Naive thymus-derived CD8-positive, alpha-beta T cell (primary cell): ENCODE measurements at places on chromosomes 4 and X. TPM values are rescaled to one million over a fixed set of nuclear protein-coding genes. Genes with fewer than 3 reads are reported as not detected.

DNA sequence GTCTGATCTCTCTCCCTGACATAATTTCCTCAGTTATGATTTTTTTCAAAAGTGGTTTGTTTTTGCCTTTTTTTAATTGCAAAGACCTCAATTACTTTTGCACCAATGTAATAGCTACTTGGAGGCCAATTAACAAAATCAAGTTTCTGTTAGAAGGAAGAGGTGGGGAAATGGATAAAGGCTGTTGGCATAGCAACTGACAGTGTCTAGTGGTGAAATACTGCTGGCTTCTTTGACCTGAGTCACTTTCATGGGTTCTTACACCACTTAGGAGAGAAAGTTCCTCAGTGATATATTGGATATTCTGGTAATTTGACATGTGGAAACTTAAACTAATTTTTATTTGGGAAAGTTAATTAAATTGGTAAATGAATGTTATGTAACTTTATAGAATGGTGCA is 26.5 kb upstream of the ATP8A1 start:
- DNase-seq: no peak

PDGFRA gene
- total RNA-seq: not detected

DNA sequence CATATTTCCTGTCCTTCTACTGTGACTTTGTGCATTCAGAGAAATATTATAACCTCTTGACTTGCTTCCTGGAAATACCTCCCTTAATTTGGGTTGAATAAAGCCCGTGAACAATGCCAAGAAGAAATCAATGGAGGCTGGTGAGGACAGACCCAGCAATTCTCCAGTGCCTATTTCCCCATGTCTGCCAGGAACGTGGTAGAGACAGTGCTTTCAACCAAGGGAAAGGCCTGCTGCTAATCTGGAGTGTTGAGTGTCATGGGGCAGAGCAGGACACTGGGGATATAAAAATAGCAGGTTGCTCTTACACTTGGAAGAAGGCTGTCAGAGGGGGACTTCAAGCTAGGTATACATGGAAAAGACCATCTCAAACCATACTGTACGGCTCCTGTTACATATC is 19.9 kb downstream of the TSC22D3 start:
- DNase-seq: no peak

DNA sequence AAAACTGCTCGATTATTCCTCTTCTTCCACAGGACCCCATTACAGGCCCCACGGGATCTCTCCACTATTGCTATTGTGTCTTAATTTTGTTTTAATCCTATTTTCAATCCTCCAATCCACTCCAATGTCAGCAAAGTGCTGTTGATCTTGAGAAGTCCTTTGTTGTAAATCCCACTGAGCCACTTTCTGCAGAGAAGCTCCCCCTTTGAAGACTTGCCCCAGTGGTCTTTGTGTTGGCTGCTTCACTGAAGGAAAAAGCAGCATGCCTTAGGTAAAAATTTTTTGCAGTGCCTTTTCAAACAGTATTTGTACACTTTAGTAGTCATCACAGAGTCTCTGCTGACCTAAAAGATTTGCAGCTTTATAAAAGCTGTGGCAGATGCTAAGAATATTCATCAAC is 252.0 kb upstream of the SLC7A11 start:
- DNase-seq: no peak

CSAG3 gene
- not detected for total RNA-seq

DNA sequence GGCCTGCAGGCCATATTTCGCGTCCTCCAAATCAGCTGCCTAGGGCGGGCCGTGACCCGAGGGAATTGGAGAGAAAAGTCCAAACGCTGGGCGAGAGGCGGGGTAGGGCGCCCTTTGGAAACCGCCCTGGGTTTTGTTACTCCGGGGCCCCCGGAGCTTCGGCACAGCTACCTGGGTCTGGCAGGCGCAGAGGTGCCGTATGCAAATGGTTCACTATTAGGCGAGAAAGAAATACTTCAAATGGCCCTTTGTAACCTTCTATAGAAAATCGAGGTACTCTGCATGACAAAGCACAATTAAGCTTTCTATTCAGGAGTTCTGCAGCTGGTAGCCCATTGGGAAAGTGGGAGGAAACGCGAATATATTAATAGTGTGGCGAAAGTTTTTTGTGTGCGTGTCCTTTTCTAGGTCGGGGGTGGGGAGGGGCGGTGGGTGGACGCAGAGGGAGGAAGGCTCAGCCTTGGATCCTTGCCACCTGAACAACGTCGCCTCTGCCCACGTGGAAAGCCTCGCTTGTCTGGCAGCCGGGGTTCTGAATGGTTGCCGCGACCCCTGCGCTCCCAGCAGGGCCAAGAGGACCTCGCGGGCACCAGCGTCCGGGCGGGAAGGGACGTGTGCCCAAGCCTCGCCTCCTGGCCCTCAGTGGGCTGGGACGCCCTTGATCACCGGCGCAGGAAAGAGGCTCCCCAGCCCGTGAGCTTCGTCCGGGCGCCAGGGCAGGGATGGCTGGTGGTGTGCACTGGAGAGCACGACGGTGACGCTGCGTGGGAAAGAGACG is 9.5 kb downstream of the GSX2 start:
- DNase-seq: no peak

GRCh38 chr4:10047967-10048366 is 26.7 kb upstream of the SLC2A9 start:
- DNase-seq: no peak

DNA sequence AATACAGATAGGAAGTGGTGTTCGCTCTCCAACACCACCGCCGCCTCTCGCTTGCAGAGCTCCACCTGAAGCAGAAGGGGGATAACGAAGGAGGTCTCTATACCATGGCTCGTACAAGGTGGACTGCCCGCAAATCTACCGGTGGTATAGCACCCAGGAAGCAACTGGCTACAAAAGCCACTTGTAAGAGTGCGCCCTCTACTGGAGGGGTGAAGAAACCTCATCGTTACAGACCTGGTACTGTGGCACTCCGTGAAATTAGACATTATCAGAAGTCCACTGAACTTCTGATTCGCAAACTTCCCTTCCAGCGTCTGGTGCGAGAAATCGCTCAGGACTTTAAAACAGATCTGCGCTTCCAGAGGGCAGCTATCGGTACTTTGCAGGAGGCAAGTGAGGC is 5.2 kb upstream of the BMP15 start:
- no peak for DNase-seq

TGIF2LX gene
- not detected for total RNA-seq

- no peak for DNase-seq
These were observed 52.1 kb downstream of the NDST3 start for GRCh38 chr4:118086344-118086743.

GRCh38 chr4:78971326-78971725 is 32.1 kb upstream of the PAQR3 start:
- DNase-seq: no peak

DNA sequence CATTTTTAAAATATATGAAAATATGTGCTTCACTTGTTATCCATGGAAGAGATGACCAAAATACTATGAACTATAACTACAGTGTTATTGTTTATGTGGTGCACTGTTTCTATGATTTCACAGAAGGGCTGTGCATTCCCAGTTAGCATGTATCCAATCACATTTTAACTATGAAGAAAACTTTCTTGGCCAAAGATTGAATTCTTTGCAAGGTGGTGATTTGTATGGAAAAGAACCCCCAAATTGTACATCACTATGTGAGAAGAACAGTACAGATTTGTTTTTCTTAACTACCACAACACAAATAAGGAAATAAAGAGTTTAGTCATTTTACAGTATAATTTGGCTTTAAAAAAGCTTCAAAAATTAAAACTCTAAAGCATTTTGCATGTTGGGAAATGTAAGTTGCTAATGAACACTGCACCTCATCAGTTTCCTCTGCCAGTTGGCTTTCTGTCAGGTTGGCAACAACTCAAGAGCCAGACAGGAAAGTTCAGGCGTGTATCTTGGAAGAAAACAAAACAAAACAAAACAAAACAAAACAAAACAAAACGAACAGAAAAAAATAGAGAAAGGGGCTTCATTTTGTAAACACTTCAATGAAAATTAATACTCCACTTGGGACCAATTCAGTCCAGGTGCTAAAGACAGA is 237.0 kb downstream of the SCFD2 start:
- DNase-seq: no peak

- no peak for DNase-seq
These were observed 933.5 kb downstream of the C4orf33 start for GRCh38 chr4:130029442-130029841.

SAGE1 gene
- not detected for total RNA-seq

UPF3B gene
- 16.8 TPM for total RNA-seq

DNA sequence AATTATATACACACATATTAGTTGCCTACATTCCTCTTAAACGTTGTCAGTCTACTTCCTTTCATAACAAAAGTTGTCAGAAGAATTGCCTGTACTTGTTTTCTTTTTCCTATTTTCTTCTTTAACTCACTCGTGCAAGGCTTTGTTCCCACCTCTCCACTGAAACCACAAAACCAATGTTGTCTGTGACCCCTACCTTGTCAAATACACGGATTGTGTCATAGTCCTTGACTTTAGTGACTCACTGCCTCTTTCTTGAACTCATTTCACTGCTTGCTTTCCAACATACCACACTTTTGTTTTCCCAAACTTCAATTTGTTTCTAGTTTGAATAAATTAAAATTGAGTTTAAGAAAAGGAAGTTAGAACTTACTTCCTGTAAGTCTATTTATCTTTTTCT is 283.9 kb upstream of the AGA start:
- no peak for DNase-seq

LUZP4 gene
- not detected for total RNA-seq

ADGRL3 gene
- total RNA-seq: not detected

DNA sequence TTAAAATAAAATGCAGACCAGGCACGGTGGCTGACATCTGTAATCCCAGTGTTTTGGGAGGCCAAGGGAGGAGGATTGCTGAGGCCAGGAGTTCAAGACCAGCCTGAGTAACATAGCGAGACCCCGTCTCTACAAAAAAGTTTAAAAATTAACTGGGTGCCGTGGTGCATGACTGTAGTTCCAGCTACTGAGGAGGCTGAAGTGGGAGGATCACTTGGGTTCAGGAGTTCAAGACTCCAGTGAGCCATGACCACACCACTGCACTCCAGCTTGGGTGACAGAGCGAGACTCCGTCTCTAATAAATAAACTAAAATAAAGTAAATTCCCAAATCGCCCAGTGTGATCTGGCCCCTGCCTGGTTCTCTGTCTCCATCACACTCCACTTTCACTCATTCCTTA is 43.7 kb downstream of the TENM3 start:
- no peak for DNase-seq

SLITRK4 gene
- total RNA-seq: not detected

- DNase-seq: no peak
These were observed 22.1 kb downstream of the EPGN start for GRCh38 chr4:74330295-74330750.

GRCh38 chrX:139932073-139932900 is 566 bp downstream of the ATP11C start:
- DNase-seq: peak; percentile 62
